ENCODE measurements at places on chromosomes 7 and 10.

GRCh38 chr7:152667958-152668357, 8.0 kb downstream of the XRCC2 start:
- no peak for DNase-seq

DNA sequence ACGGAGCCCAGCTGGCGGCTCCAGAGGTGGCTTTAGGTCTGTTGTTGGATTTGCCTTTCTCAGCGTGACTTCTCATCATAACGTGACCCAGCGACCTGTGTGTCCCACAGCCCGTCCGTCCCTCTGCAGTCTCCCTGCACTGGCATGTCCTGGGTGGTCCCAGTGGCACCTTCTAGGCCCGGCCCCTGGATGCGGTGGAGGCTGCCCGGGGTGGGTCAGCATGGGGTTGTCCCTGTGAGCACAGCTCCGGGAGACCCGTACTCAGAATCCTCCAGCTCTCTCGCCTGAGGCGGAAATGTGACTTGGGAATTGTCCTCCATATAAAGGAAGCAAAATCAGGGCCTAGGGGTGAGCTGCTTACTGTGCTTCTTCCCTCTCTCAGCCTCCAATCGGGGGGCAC, 25.6 kb upstream of the AP5Z1 start:
- no peak for DNase-seq

DNA sequence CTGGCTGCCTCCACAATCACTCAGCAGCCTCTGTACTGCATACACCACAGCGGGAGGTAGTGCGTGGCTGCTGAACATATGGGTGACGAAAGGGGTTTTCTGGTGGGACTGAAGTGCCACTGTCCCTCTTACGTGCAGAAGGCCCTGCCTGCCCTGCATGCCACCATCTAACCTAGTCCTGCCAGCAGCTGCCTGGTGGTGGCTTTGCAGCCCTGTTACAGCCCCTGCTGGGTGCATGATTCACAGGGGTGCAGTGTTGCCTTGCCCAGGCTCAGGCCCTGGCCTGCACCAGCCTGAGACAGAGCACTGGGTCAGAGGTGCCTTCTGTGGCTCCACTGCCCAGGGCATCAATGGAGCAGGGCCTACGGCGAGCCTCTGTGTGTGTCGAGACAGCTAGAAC, 50.1 kb downstream of the SYPL1 start:
- DNase-seq = no peak

DNA sequence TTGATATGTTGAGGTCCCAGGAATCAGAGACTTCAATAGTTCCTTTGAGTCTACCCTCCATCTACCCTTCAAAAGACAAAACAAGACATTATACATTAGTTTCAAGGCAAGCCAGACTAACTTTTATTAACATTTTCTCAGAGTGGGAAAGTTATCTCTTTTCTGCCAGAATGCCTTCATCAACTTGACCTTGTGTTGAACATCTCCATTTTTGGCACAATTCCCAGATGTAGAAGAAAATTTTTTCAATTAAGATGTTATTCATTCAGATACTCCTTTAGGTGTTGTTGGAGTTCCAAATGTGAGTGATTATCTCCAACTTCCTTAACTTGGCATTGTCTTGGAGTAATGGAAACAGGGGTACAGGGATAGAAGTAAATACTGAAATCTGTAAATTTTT, 59.1 kb downstream of the NRF1 start:
- DNase-seq = no peak

DNA sequence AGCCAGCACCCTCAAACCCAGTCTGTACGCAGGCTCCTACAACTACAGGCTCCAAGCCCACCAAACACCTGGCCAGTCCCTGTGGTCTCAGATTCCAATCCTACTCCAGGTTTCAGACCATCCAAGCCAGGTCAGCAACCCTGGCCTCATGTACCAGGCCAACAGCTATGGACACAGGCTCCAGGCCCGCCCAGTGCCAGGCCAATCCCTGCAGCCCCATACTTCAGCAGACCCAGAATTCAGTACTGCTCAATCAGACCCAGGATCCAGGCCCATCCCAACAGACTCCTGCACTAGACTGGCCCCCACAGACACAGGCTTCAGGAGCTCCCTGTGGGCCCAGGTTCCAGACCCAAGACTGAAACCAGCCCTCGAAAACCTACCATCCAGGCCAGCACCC, 32.3 kb downstream of the HPSE2 start:
- DNase-seq = no peak

DNA sequence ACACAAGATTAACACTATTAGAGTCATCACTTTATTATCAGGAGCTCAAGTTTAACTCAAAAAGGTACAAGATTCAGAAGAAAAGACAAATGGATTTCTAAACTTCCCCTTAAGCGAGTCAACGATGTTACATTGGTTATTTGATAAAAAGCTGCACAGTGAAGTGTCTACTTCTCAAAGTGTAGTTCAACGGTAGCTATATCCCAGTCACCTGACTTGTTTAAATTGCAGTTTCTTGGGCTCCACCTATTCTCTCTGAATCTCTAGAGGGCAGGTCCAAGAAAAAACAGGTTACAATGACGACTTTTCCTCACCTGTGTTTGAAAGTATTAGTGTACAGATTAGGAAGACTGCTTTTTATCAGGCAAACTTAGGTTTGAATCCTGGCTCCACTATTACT, 16.6 kb downstream of the MINDY3 start:
- no peak for DNase-seq

DNA sequence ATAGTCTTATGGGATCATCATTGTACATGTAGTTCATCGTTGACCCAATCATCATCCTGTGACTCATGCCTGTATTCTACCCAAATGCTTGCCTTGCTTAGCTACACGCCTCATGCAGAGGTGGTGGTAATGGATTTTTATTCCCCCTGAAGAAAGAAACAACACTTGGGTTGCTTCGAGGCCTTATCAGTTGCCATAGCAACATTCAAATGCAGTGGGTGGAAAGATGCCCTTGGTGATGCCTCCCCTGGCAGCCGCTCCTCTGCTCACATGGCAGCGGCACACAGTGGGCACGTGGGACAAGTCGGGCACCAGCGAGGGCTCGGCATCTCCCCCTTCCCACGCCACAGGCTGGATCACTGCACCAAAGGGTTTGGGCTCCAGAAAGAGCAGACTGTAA, 54.0 kb upstream of the NMT2 start:
- no peak for DNase-seq

DNA sequence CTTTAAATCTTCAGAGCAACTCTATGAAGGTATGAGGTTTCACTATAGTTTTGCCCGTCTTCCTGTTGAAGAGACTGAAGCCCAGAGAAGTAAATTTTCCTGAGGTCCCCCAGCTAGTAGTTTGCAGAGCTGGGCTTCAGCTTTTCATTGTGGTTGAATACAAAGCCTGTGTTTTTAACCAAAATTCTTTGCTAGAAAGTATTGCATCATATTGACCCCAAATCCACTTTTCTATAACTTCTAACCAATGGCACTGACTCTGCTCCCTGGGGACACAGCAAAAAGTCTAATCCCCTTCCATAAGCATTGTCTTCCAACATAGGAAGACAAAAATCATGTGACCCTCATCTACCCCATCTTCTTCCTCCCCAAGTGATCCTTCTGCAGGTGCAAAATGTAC, 93.0 kb downstream of the KCNMA1 start:
- DNase-seq = no peak

GRCh38 chr7:134009314-134010110, 117.6 kb upstream of the LRGUK start:
- DNase-seq = no peak

DNA sequence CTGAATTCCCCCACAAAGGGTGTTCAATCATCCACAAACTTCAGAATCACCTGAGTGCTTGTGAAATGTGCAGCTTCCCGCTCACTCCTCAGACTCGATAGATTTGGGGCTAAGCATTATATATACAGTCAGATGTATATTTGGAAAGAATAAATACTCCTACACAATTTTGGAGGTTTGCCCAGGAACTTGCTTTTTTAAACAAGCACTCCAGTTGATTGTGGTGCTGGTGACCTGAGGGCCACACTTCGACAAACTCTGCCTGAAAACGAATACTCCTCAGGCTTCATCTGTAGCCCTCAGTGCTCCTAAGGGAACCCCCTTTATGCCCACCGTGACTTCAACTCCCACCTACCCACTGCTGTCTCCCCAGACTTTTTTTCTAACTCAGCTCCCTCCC, 211.6 kb downstream of the INHBA start:
- no peak for DNase-seq

GRCh38 chr7:139913845-139914135, 84.7 kb downstream of the TBXAS1 start:
- DNase-seq = no peak

- DNase-seq = no peak
Observed at GRCh38 chr7:21448974-21449373, 21.1 kb downstream of the SP4 start.

GRCh38 chr7:2968616-2969397, 74.9 kb downstream of the CARD11 start:
- no peak for DNase-seq

DNA sequence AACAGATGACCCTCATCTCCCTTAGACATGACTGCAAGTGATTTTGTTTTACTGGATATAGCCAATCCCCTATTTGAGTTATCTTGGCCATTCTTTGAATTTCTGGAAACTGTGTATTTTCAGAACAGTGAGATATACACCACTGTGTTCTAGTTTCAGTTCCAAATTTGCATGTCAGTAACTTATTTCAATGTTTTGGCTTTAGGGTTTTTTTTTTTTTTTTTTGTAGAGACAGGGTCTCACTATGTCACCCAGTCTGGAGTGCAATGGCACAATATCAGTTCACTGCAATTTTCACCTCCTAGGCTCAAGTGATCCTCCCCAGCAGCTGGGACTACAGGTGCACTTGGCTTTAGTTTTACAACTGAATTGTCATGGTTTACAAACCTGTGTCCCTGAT, 67.2 kb downstream of the ATAD1 start:
- DNase-seq = no peak

DNA sequence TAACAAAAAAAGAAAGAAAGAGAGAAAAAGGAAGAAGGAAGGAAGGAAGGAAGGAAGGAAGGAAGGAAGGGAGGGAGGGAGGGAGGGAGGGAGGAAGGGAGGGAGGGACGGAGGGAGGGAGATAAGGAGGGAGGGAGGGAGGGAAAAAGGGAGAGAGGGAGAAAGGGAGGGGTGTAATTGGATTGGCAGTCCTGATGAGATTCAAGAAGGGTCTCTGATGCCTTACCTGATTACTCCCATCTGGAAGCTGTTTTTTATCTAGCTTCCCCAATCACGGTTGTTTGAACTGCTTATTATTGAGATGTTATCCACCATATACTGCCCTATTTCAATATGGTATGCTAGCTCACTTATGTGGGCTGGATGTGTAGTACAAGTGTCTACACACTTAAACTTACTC, 27.3 kb downstream of the GNG11 start:
- DNase-seq = no peak
